Activated effector memory CD4-positive, alpha-beta T cell treated with anti-CD3 and anti-CD28 coated beads, Interleukin-2, amount 50 U/mL, for 16 hours (primary cell): ENCODE measurements at places on chromosomes 2 and 18.

GRCh38 chr2:189751080-189751658 lies 11.4 kb downstream of the OSGEPL1 start:
- DNase-seq = peak; percentile 66

DNA sequence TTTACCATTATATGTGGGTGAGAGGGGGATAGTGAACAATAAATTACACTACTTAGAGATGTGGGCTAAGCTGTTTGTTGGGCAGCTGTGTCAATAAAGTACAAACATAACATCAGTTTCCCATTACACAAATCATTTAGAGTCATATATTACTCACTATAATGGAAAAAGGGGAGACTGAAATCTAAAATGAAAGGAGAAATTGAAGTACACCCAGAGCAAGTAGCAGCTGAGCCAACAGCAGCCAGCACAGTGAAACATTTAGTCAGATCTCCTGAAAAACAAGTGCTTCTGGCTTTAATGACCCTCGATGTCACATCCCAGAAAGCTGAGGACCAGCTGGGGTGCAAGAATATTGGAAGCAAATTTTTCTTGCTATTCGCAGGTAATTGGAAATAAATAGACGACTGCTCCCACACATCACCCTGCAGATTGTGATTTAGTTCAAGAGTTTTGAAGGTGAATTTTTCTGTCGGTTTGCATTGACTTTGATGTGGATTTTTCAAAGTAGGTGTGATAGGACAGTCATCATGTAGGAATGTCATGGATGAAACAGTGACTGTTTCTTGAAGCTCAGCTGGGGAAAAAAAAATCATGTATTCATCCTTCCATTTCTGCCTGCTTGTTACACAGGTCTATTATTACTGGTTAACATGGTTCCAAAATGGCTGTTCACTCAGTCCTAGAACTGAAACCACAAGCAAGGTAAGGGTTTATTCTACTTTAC lies 1607.3 kb upstream of the CELF4 start:
- no peak for DNase-seq

- no peak for DNase-seq
These were observed 167.9 kb downstream of the TCF4 start for GRCh38 chr18:55419947-55420664.

GRCh38 chr18:6022074-6022444 lies 126.7 kb upstream of the TMEM200C start:
- no peak for DNase-seq

DNA sequence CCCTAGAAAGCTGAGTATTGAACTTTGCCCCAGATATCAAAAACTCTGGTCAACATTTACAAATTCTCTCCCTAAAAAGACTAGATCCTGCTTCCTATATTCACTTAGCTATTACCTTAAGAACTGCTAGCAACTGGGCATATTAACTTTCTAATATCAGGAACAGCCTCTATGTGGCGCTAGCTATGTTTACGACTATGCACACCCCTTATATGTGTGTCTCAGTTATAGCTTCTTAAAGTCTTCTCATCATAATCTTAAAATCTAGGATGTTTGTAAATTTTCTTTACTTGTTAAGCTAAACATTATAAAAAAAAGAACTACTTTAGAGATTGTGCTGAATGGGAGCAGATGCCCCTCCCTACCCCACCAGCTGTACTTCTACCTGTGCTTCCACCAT lies 1.7 kb upstream of the STAMBP start:
- DNase-seq = no peak

- no peak for DNase-seq
These were observed 1021.2 kb downstream of the LRP1B start for GRCh38 chr2:141109633-141110032.

DNA sequence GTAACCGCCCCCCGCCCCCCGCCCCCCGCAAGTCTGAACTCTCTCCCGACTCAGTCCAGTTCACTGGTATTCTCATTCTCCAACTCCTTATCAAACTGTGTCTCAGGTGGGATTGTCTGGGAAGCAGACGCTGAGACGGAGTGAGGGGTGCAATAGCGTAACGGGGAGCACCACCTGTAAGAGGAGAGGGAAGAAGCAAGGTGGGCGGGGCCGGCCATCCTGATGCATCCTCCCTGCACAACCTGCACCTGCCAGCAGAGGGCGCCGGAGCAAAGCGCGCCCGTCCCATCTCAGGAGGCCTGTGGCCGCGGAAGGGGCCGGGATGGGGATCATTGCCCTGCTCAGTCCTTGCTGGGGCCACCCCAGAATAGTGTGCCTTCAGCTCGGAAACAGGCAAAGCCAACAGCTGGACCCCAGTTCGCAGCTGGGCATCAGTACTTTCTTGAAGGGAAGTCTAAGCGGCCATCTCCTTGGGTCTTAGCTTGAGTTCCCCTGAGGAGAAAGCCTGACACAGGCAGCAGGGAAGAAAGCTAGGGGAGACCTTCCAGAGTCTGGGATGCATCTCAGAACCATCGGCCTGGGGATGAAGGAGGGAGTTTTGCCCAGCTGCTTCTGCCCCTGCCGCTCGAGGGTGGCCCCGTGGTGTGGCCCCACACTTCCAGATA lies 208.0 kb downstream of the TFCP2L1 start:
- DNase-seq = peak; percentile 87

DNA sequence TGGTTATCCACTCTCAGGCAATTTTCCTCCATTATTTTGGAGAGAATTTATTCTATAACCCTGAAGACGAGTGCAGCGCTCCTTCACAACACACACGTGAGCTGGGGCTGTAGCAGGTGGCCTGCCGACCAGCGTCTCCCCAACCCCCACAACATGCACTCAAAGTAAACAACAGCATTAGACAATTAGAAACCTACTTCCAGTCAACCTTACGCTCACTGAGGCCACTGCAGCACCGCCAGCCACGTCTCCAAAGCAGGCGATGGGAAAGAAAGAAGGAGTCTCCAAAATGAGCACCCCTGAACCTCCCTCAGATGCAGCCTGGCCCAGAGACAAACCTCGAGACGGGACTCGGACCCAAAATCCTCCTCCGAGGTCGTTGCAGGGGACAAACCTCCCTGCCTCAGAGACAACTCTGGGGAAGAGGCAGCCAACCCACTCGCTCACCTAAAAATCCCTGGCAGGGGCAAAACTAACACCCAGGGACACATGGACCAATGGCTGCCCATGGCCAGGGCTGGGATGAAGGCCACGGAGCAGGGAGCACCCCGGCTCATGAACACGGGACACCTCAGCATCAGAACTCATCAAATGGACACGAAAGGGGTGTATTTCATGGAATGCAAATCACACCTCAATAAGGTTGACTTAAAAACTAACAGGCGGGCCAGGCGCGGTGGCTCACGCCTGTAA lies 2.6 kb downstream of the SLC66A2 start:
- DNase-seq = peak; percentile 45

GRCh38 chr2:28429636-28430376 lies 37.1 kb downstream of the FOSL2 start:
- no peak for DNase-seq

DNA sequence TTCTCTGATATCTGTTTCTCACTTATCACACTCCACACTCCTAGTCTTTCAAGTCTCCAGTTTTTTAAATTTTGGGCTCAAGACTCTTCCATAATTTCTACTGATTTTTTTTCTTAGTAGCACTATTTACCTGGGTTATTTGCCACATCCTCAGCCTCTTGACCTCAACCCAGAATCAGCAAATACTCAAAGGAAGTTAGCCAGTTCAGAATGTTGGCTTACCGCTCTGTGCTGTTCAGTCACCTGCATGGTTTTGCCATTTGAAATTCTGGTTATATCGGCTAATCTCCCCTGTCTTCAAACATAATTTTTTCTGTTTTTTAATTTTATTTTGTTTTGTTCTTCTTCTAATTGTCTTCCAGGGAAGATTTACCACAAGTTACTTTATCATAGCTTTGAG lies 412.6 kb downstream of the PTH2R start:
- no peak for DNase-seq

DNA sequence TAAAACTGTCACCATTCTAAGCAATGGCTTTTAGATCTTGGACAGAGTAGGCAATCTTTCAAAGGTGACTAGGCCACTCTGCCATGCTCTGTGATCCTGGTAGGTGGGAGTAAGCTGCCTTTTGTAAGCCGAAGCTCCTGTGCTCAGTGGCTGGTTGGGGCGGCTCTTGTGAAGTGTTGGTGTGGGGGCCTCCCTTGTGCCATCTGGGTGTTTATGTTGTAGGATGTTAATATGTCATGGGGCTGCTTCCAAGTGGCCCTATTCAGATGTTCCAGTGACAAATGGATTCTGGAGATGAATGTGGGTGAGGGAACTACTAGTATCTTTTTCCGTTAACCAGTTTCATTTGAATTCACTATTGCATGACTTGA lies 116.8 kb upstream of the SPRED2 start:
- peak; percentile 57 for DNase-seq

GRCh38 chr2:113200236-113200635 lies 26.5 kb downstream of the PSD4 start:
- peak; percentile 48 for DNase-seq

DNA sequence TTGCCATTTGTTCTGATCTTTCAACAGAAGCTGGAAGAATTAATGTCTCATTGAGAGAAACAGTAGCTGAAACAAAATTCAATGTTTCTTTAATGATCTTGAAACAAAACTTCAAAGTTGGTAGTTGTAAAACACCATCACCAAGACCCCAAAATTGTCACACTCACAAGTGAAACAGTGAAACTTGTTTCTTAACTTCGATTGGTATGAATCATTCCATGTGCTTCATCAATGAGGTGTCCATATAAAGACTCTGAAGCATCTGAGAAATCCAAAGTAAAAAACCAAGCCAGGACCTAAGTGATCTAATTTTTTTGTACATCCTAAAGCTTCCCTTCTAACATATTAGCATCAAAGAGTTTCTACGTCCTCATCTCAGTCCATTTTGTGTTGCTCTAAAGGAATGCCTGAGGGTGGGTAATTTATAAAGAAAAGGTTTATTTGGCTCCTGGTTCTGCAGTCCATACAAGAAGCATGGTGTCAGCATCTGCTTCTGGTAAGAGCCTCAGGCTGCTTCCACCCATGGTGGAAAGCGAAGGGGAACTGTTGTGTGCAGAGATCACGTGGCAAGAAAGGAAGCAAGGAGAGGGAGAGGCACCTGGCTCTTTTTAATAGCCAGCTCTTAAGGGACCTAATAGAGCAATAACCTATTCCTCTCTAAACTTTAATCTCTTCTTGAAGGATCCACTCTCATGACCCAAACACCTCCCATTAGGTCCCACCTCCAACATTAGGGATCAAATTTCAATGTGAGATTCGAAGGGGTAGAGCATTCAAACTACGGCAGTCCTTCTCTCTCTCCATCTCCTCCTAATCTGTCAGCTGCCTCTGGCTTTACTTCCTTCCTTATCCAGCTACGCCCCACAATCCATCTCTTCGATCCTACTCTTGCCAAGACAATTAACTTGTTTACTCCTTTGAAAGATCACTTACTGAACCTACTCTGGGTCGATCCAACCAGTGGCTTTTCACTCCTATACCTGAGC lies 20.7 kb upstream of the TLK1 start:
- DNase-seq = no peak

- DNase-seq = no peak
These were observed 24.1 kb downstream of the TFPI start for GRCh38 chr2:187529977-187530721.

DNA sequence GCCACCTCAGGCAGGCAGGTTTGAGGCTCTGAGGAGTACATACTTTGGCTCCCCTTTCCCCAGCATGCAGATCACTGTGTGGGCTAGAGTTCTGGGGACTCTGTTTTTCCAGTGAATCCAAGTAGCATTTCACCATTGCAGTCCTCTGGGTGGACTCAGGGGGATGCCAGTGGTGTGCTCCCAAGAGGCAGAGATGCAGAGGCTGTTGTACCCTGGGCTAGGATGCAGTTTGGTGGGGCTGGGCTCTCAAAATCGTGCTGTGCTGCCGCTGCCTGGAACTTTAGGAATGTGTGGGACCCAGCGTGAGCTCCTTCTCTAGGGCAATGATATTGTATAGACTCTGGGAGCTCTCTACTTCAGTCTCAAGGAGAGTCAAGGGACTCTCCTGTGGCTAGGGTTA lies 104.9 kb downstream of the MYO3B start:
- DNase-seq = no peak

DNA sequence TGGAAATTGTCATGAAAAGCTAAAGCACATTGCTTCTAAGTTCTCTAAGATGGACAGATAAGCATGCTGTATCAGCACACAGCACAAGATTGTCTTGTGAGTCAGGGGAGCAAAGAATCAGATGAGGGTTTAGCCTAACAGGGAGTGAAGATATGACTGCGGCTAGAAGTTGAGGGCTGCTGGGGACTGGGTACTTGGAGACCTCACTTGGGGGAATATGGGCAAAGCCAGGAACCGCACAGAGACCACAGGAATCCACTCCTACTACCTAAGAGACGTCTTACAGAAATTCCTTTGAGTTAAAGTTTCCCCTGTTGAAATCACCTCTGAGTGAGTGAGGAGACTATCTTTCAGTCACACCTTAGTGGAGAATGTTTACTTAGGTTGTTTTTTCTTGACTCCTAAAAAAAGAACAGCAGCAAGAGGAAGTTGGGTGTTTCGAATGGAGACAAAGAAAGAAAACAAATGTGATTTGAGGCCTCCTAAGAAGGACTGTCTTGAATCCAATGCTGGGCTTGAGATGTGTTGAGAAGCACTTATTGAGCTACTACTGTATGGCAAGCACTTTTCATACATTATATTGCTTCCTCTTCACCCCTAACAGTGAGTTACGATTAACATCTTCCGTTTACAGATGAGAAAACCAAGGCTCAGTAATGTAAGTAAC lies 100.7 kb downstream of the ANKRD44 start:
- peak; percentile 80 for DNase-seq

DNA sequence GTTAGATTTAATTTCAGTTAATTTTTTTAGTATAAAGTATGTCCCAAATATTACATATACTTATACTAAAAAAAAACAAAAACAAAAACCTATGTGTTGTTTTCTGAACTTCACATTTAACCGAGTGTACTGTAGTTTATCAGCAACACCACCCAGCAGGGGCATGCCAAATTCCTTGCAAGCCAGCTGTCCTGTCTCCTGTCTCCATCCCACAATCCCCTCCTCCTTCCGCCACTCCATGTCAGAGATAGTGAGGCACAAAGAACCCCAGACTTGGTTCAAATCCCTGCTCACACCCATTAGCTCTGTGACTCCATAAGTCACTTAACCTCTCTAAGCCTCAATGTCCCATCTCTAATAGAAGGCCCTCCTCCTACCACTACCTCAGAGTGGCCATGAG lies 9.4 kb downstream of the CHST10 start:
- no peak for DNase-seq

DNA sequence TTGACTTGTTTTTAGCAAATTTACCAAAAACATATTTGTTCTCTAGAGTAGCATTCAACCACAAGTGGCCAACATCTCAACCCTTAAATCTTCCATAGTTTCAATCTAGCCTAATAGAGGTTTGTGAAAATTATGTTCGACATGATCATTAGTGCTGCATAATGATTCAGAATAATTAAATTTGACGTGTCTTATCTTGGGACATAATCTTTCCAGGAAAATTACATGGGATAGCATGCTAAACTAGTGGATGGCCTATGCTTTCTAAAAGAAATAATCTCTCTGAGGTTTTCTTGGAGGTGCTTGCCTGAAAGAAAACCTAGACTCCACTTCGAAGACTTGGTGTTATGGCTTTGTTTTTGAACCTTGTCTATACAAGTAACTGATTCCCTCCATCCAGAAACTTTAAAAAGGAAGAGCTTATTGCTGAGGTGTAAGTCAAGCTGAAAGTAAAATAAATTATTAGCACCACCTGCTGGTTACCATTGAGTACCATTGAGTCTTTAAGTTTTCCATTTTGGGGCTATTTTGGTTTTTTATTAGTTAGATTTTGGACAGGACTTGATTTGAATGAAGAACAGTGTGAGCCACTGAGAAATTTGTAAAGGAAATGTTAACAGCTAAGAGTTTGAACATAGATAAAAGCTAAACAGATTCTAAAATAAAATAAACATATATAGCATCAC lies 32.7 kb downstream of the COX7A2L start:
- no peak for DNase-seq
